Thoracic aorta (tissue), 2 donors: ENCODE measurements at places on chromosomes 2 and 18. TPM values are rescaled to one million over a fixed set of nuclear protein-coding genes. Genes with fewer than 3 reads are reported as not detected.

DNA sequence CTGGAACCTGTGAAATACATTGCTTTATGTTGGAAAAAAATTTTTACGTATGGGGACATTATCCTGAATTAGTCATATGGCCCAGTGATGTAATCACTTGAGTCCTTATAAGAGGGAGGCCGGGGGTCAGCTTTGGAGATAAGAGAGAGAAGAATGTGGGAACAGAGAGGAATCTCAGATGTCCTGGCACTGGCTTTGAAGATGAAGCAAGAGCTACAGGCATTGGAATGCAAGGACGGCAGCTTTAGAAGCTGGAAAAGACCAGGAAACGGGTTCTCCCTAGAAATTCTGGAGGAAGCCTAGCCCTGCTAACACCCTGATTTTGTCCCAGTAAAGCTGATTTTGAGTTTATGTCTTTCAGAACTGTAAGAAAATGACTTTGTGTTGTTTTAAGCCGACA, 1129.9 kb upstream of the GYPC start:
- DNase-seq, result no peak

DNA sequence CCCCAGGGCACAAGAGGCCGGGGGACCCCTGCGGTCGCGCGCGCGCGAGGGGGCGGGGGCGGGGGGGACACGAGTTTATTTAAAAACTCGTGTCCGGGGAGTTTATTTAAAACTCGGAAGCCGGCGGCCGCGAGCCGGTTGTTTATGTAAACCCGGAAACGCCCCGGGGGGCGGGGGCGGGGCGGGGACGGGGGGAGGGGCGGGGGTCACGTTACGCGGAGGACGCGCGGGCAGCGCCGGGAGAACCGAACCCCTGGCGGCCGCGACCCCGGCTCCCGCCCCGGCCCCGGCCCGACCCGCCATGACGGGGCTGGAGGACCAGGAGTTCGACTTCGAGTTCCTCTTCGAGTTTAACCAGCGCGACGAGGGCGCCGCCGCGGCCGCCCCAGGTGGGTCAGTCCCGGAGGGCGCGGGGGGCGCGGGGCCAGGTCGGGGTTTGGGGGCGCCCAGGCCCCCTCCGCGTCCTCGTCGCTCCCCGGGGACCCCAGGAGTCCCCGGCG, 4.4 kb downstream of the NFATC1 start:
- no peak for DNase-seq

DNA sequence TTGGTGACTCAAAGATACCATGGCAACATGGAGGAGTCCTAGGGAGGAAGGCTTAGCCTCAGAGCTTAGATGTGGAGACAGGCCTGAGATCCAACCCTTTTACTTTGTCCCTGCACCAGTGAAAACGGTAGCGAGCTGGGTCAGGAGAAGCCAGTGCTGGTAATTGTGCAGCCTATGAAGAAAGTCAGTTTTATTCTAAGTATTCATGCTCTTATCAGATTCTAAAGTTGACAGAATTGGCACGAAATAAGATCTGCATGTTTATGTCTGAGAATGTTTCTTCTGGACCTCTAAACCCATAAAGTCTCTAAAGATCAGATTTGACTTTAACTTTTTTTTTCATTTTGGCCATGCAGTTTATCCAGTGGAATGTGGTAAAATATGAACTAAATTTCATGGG, 93.8 kb downstream of the SCG2 start:
- no peak for DNase-seq

YPEL5 gene
- 83.9 TPM for total RNA-seq
